ENCODE measurements at places on chromosomes 7 and 10.

DNA sequence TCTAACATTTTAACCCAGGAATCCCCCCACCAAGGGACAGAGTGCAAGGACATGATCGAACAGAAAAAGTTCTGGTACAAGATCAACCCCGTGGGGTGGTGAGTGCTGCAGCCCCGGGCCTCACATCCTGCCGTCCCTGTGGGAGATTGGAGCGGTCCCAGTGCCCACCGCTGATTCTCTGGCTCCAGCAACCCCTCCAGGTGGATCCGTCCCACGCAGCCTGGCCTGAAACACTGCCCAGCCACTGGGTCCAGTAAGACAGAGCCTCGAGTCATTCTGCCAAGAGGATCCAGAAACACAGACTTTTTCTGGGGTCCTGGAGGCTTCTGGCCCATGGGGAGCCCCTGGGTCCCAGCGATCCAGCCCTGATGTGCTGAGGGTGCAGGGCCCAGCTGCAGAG, 29.5 kb downstream of the GRIFIN start:
- no peak for DNase-seq

DNA sequence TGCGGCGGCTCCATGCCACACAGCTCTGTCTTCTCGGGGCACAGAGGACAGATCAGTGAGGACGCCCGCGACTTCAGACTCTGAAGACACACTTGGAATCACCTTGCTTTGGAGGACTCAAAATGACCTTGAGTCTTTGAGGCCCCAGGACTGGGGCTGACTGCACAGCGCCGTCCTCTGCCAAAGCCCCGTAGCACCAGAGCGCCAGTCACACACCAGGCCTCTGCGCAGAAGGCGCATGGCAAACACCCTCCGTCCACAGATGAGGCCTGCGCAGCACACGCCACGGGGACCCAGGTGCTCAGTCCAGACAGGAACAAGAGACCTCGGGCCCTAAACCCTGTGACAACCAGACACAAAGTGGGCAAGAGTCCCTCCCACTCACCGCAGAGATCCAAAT, 134.7 kb downstream of the MAD1L1 start:
- DNase-seq: no peak

DNA sequence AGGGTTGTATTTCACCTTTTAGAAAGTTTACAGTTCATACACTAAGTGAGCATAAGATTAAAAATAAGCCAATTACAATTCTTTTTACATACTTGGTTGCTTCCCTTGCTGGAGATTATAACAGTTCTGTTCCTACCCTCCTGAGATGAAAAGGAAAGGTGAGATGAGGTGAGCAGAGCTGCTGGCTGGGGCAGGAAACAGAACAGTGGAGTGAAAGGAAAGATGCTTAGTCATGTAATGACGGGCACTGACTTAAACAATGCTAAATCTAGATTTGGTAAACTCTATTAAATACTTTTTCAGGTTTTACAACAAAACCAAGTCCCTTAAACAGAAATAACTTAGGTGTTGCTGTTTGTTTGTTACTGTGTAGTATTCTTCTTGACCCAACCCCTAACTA, 19.9 kb upstream of the ZEB1 start:
- no peak for DNase-seq

DNA sequence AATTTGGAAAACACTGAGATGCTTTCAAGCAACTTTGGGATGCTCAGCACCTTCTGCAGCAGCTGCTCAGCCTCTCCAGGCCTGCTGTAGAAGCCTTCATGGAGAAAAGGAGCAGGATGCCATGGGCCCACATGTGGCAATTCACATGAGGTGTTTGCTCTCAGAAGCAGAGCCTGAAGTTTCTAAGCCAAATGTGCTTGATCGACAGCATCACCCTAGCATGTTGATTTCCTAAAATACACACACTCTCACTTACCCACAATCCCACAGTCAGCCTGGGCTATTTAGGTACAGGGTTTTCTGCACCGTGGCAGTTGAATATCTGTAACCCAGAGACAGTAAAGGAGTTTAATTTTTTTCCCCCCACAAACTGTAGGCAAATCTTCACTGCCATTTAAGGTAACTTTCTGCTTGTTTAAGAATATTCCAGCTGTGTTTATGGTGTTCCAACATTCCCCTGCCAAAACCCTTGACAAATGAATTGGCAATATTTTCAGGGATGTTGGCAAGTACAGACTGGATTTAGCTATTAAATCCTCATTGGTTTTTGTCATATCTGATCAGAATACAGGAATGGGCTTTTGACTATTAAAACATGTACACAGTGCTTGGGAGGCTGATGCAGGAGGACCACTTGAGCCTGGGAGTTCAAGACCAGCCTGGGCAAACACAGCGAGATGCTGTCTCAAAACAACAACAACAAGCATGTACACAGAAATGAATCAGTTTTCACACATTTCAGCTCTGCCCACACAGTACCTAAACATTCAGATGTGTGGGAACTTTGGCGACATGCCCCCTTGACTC, 244.2 kb downstream of the CELF2 start:
- DNase-seq: no peak

DNA sequence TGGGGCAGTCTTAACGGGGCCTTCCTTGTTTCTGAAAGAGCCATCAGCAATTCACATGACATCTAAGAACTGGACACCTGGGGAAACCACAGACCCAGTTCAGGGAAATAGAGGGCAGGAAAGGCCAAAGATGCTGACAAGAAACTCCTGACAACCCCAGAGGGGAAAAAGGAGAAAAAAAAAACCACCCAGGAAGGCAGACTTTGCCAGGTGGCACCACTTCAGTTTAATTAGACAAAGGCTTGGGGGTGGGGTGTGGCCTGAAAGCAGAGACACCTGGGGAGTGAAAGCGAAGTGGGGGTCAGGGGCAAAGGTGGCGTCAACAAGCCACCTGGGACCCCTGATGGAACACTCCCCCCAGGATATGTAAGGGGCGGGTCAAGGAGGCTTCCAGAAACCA, 53.6 kb downstream of the RAB11FIP2 start:
- DNase-seq: no peak

GRCh38 chr10:77398986-77399755, 238.4 kb downstream of the KCNMA1 start:
- DNase-seq: no peak

DNA sequence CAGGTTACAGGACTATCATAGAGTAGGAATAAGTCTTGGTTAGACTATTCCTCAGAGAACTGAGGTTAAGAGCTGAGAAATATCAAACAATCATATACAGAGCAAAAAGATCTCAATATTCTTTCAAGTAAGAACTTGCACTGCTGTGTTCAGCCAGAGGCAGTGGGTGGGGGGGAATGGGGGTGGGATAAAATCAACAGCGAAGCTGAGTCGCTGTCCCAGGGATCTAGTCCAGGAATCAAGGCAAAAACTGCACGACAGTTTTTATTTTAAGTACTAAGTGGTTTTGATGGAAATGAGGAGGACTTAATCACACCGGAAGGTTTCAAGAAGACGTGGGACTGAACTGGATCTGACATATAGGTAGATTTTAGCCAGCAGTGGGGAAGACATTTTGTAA, 159.1 kb downstream of the SRPK2 start:
- no peak for DNase-seq
